Heart left ventricle (tissue), 16 donors: ENCODE measurements at places on chromosomes 5 and 9. TPM values are rescaled to one million over a fixed set of nuclear protein-coding genes. Genes with fewer than 3 reads are reported as not detected.

Gene AGXT2
- not detected for total RNA-seq

Gene DOCK8
- total RNA-seq, result 36.1 TPM

Gene FRMPD1
- total RNA-seq, result 1.0 TPM

Gene RGMB
- 11.0 TPM for total RNA-seq

Gene ANKRD20A1
- 0.12 TPM for total RNA-seq

Gene NR2F1-AS1
- 0.40 TPM for total RNA-seq
